ENCODE measurements at places on chromosomes 13 and 19. TPM values are rescaled to one million over a fixed set of nuclear protein-coding genes. Genes with fewer than 3 reads are reported as not detected.

Gene PNMA8C
- total RNA-seq: not detected

Gene EFNB2
- 0.04 TPM for total RNA-seq

Gene PSPN
- total RNA-seq: 2.4 TPM

Gene DLL3
- not detected for total RNA-seq

Gene ZNF835
- total RNA-seq: 1.4 TPM

Gene FRY
- total RNA-seq: 12.0 TPM

Gene RETN
- total RNA-seq: not detected

Gene PABPC3
- 0.58 TPM for total RNA-seq

Gene ZNF724
- 13.0 TPM for total RNA-seq

Gene MAST1
- 0.35 TPM for total RNA-seq

Gene WDR62
- total RNA-seq: 33.4 TPM

DNA sequence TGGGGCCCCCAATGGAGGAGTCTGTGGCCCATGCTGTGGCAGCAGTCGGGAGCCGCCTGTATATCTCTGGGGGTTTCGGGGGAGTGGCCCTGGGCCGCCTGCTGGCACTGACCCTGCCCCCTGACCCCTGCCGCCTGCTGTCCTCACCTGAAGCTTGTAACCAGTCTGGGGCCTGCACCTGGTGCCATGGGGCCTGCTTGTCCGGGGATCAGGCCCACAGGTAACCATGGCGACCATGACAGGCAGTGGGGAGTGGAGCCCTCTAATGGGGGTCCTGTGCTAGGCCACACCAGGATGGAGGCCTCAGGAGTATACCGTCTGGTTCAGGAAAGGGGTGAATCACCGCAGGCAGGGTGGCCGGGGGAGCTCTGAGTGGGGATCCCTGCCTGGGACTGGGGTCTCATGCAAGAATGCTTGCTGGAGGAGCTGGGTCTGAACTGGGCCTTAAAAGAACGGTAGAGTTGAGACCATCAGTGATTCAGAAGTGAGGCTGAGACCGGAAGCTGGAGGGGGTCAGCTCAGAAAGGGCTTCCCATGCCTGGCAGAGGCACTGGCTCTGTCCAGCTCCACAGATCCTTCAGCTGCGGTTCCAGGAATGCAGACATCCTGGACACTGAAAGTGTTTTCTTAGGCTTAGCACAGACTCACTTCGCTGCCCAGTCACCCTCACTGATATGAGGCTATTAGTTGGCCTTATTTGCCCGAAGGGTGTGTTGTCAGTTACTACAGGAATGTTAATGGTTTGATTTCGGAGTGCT is 29.1 kb downstream of the CNFN start:
- DNase-seq: no peak

DNA sequence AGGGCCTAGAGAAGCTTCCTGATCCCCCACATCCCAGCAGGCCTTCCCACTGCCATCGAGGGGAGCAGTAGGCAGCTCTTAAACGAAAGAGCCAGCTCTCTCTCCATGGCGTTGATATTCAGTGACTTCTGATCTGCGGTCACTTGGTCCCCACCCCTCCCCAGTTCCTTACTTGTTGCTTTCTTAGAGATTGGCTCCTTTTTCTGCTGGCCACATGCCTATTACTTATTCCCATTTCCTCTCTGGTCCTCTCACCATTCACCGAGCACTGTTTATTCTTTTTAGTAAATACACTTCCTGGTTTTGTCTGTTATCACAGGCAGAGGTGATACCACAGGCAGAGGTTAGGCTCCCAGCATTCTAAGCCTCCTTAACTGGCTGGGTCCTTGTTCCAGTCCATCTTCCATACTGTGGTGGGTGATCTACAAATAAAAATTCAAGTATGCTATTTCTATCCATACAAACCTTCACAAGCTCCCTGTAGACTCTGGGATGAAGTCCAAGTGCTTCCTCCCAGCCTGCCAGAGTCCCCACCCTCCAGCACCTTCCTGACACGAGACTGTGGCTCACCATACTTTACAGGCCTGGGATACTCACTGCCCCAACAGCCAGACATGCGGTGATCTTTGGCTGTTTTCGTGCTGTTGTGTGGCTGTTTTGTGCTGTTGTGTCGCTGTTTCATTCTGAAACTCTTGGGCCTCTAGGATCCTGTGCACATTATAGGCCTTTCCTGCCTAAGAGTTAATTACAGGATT is 315.9 kb downstream of the ATP8A2 start:
- no peak for DNase-seq

GRCh38 chr13:41548910-41549309 is 91.6 kb downstream of the RGCC start:
- no peak for DNase-seq

DNA sequence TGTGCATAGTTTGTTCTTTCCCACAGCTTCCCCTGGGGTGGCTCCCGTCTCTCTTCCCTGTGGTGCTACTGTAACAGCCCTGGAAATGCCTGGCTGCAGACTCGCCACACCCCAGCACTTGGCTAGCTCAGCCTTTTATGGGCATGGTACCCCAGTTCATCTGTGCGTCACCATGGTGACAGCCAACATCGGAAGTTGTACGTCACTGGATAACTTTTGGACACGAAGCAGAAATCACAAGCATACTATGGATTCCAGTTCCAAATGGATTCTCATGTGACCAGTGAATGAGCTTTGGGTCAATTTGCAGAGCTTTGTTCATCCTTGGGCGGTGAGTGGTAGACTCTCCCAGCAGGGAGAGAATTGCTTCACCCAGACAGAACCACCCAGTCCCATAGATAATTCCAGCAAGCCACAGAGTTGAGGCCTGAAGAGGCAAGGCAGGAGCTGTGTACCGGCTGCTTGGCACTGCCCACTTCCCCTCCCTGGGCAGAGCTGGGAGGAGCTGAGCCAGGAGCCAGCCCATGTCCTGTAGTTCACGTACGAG is 54.4 kb downstream of the COL4A2 start:
- DNase-seq: no peak

- DNase-seq: no peak
Measured at GRCh38 chr19:1467215-1467489, 11.9 kb downstream of the C19orf25 start.

GRCh38 chr19:45784096-45784495 is 1.8 kb upstream of the DMPK start:
- DNase-seq: no peak

- peak; percentile 82 for DNase-seq
Measured at GRCh38 chr19:42254089-42254849, 659 bp downstream of the ERF start.

GRCh38 chr19:1076951-1077350 is 10.0 kb downstream of the ARHGAP45 start:
- DNase-seq: peak; percentile 98

- DNase-seq: no peak
Measured at GRCh38 chr13:90336507-90336906, 1011.0 kb upstream of the MIR17HG start.

DNA sequence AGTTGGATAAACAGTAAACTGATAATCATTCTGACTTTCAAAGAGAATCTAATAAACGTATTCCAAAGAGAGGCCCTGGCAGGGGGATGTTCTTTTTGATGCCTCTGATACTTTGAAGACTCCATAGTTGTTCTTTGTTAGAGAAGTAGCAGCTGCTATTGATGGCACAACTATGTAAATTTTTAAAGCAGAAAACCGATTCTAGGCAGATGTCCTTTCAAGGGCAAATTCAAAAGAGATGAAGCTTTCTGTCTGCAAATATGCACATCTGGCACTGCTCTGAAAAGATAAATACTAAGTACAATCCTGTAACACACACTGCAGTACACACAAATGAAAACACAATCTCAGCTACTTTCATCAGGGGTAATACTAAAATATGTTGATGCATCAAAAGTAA is 250.1 kb downstream of the VWA8 start:
- DNase-seq: no peak

DNA sequence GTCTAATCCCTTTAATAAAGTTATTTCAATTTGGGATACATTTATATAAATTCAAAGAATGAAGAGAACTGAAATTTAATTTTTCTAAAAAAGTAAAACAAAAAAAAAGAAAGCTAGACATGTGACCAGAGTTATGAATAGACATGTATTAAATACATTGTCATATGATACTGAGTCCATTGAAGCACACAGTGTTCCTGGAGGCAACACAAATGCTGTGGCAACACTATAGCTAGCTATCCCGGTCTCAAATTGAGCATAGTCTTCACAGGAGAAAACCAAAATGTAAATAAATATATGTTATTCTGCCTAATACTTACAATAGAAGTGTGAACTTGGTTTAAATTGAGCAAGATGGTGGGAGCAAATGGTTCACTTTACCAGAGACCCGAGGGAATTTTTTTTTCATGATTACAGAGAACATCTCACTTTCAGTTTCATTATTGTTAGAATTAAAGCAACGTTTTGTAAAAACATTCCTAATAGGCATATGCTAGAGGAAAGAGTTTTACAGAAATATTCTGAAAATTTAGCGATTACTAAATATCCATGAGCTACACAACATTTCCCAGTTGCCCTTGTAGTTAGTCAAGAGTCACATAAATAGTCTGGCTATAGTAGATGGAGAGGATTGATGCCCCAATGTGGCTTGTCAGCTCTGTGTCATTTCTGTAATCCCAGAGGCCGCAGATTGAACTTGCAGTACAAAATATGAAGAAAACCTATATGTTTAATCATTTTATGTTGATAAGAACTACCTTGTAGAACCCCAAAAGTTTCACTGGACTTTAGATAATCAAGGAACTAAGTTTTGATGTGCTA is 775.7 kb upstream of the SPRY2 start:
- no peak for DNase-seq

DNA sequence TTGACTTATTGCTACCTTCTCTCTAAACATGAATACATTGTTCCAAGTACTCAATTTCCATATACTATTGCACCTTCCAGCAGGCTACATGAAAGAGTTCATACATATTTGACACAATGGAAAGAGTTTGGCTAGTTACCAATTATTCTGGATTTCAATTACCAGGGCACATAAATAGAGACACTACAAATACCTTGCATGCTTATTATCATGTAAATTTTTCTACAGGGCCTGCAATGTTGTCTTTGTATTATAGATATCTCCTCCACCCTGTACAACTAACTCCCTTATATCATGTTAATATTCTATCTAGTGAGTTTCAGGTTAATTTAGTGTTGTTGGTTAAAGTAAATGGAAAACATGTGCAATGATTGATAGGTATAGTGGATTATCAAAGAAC is 540.7 kb upstream of the SLITRK5 start:
- DNase-seq: no peak

GRCh38 chr13:101627556-101627943 is 175.1 kb downstream of the ITGBL1 start:
- no peak for DNase-seq

DNA sequence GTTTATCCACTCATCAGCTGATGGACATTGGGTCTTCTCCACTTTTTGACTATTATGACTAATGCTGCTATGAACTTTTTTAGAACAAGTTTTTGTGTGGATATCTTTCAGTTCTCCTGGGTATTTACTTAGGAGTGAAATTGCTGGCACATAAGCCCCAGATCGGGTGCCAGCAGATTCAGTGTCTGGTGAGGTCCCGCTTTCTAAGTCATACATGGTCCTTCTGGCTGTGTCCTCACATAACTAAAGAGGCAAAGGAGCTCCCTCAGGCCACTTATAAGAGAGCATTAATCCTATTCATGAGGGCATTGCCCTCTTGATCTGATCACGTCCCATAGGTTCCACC is 600 bp upstream of the ZNF226 start:
- DNase-seq: no peak

DNA sequence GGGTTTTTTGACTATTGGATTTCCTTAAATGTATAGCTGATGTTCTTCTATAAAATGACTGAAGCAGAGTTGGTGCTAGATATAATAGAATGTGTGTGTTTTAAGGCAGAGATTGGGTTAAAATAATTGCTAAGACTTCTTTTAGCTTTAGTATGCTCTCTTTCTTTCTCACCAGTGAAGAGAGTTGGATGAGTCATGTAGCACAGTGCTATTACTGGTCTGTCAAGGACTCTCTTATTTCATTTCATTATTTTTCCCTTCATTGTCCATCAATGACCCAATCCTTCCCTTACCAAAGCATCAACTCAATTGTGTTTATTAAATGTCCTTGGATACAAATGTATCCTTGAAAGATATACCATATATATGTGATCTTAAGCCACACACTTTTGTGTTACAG is 268.9 kb downstream of the IRS2 start:
- DNase-seq: no peak

GRCh38 chr13:34250151-34250670 is 432.3 kb downstream of the RFC3 start:
- no peak for DNase-seq

GRCh38 chr13:51246418-51247277 is 24.4 kb downstream of the FAM124A start:
- no peak for DNase-seq

- no peak for DNase-seq
Measured at GRCh38 chr13:71634602-71635443, 232.2 kb downstream of the DACH1 start.

- DNase-seq: no peak
Measured at GRCh38 chr13:74251778-74252519, 117.7 kb upstream of the KLF12 start.

DNA sequence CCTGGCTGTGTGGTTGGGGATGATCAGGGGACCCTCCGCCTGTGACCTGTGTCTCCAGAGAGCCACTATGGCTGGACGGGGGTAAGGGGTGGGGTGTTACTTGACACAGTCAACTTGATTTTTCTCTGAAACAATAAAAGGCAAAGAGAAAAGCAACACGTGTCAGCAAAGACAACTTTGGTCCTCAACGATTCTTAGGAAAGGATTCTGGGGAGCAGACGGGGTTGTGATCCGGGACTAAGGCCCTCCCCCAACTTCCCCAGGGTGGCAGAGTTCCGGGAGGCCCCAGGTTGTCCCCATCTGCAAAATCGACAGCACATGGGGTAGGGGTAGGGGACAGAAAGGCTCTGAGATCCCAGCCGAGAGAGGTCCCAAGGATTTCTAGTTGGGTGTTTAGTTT is 46.2 kb downstream of the COLGALT1 start:
- no peak for DNase-seq

Measured in activated CD4-positive, alpha-beta T cell treated with anti-CD3 and anti-CD28 coated beads, Interleukin-2, amount 10 ng/mL, durations not matched to agents 7 days and 5 days (primary cell).